ENCODE measurements at places on chromosomes 7 and 10.

GRCh38 chr7:97012365-97013133 is 7.2 kb downstream of the DLX6 start:
- no peak for DNase-seq

- no peak for DNase-seq
These were observed 483.9 kb downstream of the AUTS2 start for GRCh38 chr7:70082099-70082611.

GRCh38 chr10:86440874-86441843 is 74.6 kb upstream of the GRID1 start:
- DNase-seq, result no peak

GRCh38 chr7:1365846-1366245 is 93.4 kb downstream of the MICALL2 start:
- no peak for DNase-seq

GRCh38 chr10:97074256-97075145 is 111.3 kb downstream of the SLIT1 start:
- no peak for DNase-seq

DNA sequence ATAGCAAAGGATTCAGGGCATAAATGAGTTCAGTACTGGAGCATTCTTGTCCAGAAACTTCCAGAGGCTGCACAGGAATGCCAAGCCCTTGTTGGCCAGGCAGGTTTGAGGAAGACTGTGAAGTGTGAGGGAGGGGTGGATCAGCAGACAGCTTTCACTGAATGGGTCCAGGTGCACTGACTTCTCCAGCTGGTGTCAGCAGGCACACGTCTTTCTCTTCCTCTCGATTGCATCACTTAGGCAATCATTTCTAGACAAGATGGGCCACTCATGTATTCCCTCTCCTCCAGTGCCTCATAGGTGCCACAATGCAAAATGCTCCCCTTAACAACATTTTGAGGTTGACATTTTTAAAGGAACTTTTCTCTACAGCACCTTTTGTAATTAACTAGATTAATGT is 15.6 kb upstream of the PLEKHS1 start:
- no peak for DNase-seq

- no peak for DNase-seq
These were observed 191.2 kb upstream of the MGMT start for GRCh38 chr10:129275886-129276285.

GRCh38 chr7:54831046-54831643 is 72.1 kb upstream of the SEC61G start:
- no peak for DNase-seq

- no peak for DNase-seq
These were observed 884.5 kb upstream of the POT1 start for GRCh38 chr7:125814100-125814499.

- no peak for DNase-seq
These were observed 197.2 kb downstream of the EBF3 start for GRCh38 chr10:129766611-129767550.

DNA sequence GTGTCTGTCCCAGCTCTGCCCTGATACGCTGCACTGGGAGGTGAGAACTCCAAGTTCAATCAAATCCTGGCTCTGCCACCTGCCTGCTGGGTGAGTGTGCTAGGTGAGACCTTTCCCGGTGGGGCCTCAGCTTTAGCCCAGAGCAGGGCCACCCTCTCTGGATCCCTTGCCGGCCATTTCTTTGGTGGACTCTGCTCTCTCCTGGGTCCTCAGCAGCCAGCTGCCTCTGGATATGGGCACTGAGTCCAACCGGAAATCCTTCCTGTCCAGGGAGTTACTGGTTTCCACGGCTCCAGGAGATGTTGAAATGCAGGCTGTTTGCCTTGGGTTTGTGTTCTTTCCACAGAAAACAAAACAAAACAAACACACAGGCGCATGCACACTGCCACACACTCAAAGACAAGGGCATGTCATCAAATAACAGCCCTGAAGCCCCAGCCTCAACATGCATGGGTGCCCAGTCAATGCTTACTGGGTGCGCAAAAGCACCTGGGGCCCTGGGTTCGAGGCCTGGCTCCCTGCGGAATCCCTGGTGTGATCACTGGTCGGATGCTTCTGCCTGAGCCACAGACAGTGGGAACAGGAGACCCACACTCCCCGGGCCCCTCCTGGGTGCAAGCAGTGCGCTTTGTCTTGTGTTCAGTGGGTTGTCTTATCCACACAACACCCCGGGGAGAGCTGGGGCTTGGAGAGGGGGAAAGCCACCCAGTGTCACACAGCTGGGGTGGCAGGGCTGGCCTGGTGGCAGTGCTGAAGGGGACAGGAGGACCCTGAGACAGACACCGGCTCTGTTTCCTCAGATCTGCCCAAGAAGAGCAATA is 33.1 kb downstream of the PPIF start:
- no peak for DNase-seq

DNA sequence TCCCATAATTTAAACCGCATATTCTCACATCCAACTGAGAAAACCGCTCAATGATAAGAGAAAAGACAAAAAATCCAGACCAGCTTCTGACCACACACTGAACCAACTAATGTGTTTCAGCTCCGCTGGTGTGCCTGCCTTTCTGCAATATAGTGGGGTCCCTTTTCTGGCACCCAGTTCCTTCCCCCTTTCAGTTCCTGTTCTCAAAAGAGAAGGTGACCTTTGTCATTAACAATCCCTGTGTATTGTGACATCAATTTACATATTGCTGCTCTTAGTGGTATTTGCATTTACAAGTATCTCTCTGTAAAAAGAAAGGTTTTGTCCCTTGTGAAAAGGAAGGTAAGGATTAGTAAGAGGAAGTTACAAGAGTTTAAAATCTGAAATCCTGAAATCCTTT is 1.4 kb downstream of the PPP1R17 start:
- no peak for DNase-seq

Measured in stimulated activated naive CD4-positive, alpha-beta T cell (primary cell).